ENCODE measurements at places on chromosomes 4 and X. TPM values are rescaled to one million over a fixed set of nuclear protein-coding genes. Genes with fewer than 3 reads are reported as not detected.

Gene FAM149A
- total RNA-seq, result 32.5 TPM

Gene CENPVL1
- total RNA-seq, result not detected

Gene SRPK3
- total RNA-seq, result 0.20 TPM

Gene ARHGAP4
- 353 TPM for total RNA-seq

GRCh38 chr4:110275871-110276270 lies 77.5 kb upstream of the ELOVL6 start:
- H3K36me3 ChIP-seq, result no peaks in the 10 kb centered on the region
- no peaks in the 10 kb centered on the region for H3K4me1 ChIP-seq
- H3K27me3 ChIP-seq, result no peaks in the 10 kb centered on the region
- no peak for DNase-seq
- H3K4me3 ChIP-seq, result no peak overlapping the region

DNA sequence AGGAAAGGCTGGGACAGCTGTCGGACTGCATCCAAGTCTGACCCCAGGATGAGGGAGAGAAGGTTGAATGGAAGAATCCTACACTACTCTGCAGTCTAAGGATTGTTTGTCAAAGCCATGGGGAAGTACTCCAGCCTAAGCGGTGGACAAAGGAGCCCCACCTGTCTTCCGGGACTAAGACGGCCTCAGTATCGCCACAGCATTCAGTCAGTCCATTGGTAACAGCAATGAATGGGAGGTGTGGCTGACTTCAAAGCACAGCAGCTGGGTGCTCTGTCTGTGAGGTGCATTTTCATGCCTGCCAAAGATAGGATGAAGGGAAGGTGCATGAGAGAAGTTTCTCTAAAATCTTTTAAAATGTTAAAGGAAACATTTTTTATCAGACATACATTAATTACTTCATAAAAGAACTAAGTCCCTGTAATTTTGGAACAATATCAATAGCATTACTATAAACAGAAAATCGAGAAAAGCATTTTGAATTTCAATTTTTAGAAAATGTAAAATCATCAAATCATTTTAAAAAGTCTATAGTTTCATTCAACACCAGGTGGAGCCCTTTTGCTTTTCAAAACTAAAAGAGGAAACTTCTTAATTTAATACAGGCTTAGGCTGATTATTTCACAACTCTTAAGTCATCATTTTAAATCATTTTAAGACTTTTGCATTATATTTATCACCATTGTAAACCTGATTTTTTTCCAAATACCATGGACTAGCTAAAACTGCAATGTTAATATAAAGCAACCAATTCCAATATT lies 27.6 kb upstream of the INTU start:
- H3K27me3 ChIP-seq, result no peaks in the 10 kb centered on the region
- H3K4me3 ChIP-seq, result no peak overlapping the region
- no peaks in the 10 kb centered on the region for H3K4me1 ChIP-seq
- H3K36me3 ChIP-seq, result no peaks in the 10 kb centered on the region
- no peak overlapping the region for H3K27ac ChIP-seq
- no peak for DNase-seq

- no peaks in the 10 kb centered on the region for H3K27me3 ChIP-seq
- no peak overlapping the region for H3K4me3 ChIP-seq
- no peaks in the 10 kb centered on the region for H3K36me3 ChIP-seq
- no peak for DNase-seq
- peak overlapping the region; percentile 56 for H3K27ac ChIP-seq
These were observed 8.0 kb downstream of the HERC3 start for GRCh38 chr4:88600176-88600838.

DNA sequence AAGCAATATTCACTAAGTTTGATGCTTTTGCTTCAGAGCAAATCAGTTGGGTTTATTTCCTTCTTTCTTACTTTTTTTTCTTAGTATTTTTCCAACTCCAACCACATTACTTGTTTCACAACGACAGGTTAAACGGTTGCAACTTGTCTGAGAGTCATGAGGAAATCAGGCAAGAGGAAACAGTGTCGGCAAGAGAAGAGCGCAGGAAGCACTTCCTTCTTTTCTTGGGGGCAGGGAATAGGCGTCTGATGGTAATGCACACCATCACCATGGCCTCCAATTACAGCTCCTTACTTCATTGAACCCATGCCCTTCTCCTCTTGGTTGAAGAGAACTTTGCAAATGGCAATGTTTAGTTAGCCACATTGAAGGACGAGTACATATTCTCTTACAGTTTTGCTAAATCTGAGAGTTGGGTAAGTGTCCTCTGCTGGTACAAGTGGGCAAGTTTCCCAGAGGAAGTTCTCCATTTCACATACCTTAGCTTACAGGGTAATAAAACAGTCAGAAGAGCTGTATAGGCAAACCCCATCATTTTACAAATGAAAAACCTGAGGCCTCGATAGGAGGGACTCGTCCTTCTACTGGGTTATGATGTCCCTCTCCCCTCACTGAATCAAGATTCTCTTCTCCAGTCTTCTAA lies 8.3 kb upstream of the CXCL8 start:
- H3K4me3 ChIP-seq, result no peak overlapping the region
- peak overlapping the region; percentile 77 for H3K27ac ChIP-seq
- H3K36me3 ChIP-seq, result no peaks in the 10 kb centered on the region
- peaks cover 37% of the 10 kb centered on the region for H3K4me1 ChIP-seq

- no peaks in the 10 kb centered on the region for H3K4me1 ChIP-seq
- no peak for DNase-seq
- H3K27ac ChIP-seq, result no peak overlapping the region
- no peak overlapping the region for H3K4me3 ChIP-seq
These were observed 70.3 kb downstream of the DDX60 start for GRCh38 chr4:168248176-168248710.

DNA sequence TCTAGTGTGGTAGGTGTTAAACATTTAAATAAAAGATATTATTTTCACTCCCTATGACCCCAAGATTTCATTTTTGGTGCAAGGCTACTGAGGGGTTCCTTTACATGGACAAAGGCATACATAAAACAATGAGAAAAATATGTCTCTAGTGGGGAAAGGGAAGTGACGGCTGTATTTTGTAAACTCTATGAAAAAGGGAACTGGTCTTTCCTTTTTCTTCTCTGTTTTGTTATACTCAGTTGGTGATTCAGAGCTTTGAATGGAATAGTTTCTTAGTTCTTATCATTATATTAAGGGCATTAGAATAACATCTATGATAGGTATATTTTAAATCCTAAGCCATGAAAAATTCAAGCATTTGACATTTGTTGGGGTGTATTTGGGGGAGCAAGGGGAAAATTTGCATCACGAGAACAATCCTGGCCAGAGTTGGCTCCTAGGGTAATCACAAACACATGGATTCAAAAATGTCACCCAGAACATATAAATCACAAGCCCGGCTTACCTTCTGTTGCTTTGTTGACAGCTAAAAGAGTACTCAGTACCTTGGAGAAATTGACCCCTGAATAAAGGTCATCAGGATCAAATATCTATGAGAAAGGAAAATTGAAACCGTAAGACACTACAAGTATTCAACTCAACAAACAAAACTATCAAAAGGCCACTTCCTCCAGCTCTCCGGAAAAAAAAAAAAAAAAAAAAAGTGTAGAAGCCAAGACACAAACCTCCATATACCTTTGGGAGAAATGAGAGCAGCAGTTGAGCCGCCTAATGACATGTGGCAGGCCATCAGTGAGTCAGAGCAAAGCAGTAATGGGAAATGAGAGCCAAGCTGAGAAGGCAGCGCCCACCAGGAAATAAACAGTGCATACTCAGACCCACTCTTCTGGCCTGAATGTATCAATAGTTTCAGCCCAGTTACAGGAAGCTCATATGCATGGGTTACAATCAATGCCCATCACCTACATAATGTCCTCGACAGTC lies 33.4 kb downstream of the ARHGEF6 start:
- H3K4me3 ChIP-seq, result no peak overlapping the region
- peak overlapping the region; percentile 44 for H3K27ac ChIP-seq
- no peaks in the 10 kb centered on the region for H3K36me3 ChIP-seq
- peaks cover 6% of the 10 kb centered on the region for H3K4me1 ChIP-seq
